Colonic mucosa (tissue), 4 donors: ENCODE measurements at places on chromosomes 16 and 17. TPM values are rescaled to one million over a fixed set of nuclear protein-coding genes. Genes with fewer than 3 reads are reported as not detected.

DNA sequence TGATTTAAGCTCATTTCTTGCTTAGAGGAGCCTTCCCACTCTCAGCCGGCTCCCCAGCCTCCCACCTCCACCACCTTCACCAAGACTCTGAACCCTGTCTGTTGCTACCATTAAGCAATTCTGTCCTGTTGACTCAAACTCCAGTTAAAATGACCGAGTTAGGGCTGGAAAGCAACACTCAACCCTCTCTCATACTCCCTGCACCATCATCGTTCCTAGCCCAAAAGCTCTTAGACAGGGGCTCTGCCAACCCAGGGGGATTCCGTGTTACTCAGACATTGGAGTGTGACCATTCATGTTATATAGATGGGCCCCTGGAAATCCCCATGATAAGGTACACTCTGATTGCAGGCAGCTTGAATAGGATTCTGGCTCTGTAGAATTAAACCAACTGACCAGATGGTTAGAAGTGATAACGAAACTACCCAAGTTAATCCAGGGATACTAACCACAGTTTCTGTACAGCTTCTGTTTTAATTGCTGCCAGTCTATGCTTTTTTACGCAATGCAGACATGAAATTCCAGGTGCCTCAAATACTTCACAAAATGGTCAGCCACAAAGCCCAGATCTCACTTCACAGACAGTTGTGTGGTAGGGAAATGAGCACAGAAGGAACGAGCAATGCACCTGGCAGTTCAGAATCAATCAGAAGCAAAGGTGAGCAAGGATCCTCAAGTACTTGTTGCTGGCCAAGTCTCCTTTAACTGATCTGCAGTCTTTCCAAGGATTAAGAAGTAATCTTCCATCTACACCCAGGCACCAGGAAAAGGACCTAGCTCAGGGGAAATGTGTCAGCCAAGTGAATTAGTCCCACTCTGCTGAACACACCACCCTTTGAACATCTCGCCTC lies 2.1 kb downstream of the SSTR2 start:
- DNase-seq, result no peak

GRCh38 chr17:22268214-22268911 lies 576.0 kb downstream of the KCNJ18 start:
- DNase-seq, result no peak

TERB1 gene
- not detected for total RNA-seq

- DNase-seq, result no peak
Observed at GRCh38 chr17:30450125-30451027, 26.8 kb upstream of the GOSR1 start.

- no peak for DNase-seq
Observed at GRCh38 chr16:57493767-57494166, 7.5 kb upstream of the DOK4 start.

- DNase-seq, result no peak
Observed at GRCh38 chr17:59165933-59166342, 10.4 kb downstream of the PRR11 start.

GRCh38 chr16:76386784-76387183 lies 109.6 kb downstream of the CNTNAP4 start:
- no peak for DNase-seq
